ENCODE measurements at places on chromosomes 6 and 20.

DNA sequence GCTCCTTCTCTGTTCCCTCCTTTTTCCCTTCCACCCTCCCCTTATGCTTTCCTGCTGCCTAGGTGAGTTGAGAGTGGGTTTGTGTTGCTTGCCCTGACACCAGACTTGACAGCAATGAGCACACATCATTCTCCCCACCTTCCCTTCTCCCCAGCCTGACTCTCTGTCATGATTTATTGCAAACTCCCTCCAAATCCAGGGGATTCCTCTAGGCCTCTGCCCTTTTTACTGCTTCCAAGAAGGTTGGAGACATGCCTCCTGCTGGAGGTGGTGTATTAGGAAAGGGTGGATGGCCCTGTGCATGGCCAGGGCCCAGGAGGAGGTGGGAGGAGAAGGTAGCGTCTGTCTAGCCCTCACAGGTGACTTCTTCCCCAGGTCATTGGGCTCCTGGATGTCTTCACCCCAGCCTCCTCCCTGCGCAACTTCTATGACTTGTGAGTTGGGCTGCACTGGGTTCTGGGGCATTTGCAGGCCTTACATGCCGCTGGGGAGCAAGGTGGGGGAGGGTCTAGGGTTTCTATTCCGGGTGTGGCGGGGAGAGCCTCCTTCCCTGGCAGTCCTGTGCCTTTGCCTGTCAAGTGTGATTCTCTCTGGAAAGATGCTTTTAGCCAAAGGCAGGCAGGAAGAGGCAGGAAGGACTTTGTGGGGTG, 2.1 kb downstream of the MAPK13 start:
- DNase-seq = no peak

- no peak for DNase-seq
Measured at GRCh38 chr6:158018851-158019361, 37.2 kb downstream of the SYNJ2 start.

DNA sequence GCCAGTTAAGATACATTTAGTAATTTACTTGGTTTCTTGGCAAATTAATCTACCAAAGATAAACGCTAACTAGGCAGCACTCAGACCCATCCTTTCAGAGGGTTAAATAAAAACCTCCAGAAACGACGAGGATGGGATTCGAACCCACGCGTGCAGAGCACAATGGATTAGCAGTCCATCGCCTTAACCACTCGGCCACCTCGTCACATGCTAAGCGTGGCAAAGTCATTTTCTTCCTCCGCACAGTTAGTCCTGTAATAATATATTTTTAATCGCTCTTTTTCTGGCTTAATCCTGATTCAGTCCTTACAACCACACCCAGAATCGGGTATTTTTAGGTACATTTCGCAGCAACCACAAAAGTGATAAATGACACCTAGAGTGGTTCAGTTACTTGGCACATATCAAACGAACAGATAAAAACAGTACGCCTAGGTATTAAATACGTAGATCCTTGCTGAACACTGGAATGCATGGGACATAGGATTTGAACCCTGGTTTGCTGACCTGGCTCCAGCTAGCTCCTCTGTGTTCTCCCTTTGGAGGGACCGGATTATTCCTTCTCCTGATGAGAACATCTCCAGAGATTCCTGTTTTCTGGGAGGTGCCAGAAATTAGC, 71.6 kb downstream of the GPX5 start:
- peak; percentile 32 for DNase-seq

DNA sequence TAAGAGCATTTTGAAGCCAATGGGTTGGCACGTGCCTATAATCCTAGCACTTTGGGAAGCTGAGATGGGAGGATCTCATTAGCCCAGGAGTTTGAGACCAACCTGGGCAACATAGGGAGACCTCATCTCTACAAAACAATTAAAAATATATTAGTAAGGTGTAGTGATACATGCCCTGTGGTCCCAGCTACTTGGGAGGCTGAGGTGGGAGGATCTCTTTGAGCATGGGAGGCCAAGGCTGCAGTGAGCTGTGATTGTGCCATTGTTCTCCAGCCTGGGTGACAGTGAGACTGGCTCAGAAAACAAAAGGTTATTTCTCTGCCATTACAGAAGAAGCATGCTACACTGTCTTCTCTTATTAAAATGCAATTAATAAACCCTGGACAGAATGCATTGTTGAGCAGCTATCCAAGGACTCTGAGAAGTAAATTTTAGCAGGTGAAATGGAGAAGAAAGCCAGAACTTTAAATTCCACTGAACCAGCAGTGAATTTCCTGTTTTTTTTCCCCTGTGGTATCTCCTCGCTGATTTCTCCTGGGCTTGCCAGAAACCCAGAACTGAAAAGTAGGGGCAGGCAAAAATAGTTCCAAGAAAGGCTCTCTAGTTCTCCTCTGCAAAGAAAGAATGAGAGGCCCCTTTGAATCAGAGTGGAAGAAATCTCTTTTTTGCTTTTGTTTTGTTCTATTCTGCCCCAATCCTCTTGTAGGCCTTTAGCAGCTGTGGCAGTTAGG, 8.4 kb downstream of the AMD1 start:
- DNase-seq = no peak

GRCh38 chr6:131065112-131065823, 2.2 kb upstream of the EPB41L2 start:
- DNase-seq = no peak

DNA sequence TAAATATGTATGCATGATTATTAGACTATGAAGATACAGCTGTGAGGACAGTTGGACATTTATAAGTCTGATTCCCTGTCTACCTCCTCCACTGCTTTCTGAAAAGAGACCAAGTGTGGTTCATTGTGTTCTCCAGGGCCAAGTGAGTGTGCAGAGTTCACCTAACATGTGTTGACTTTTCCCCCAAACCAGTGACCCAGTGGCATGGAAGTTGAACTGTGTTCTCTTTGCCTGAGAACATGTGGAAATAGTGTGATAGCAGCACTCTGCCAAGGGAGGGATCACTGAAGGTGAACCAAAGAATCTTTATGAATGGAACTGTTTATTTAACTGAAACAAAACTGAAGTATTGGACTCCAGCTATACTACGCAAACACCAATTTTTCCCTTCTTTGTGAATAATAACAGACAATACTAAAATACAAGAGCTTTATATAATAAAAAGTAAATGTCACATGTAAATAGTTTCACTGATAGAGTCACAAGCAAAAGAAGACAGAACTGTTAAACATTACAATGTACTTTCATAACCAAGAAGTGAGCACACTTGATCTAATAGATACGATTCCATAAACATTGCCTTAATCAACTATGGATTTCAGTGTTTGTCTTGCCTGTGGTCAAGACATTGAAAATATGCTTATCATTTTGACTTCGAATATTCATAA, 200.3 kb upstream of the FUT9 start:
- no peak for DNase-seq

Data from natural killer cell (primary cell).